ENCODE measurements at places on chromosomes 2 and 18.

- H3K4me1 ChIP-seq, result no peaks in the 10 kb centered on the region
- no peak for DNase-seq
- H3K4me3 ChIP-seq, result no peak overlapping the region
- H3K36me3 ChIP-seq, result no peaks in the 10 kb centered on the region
Observed at GRCh38 chr2:9998916-9999654, 44.3 kb upstream of the KLF11 start.

DNA sequence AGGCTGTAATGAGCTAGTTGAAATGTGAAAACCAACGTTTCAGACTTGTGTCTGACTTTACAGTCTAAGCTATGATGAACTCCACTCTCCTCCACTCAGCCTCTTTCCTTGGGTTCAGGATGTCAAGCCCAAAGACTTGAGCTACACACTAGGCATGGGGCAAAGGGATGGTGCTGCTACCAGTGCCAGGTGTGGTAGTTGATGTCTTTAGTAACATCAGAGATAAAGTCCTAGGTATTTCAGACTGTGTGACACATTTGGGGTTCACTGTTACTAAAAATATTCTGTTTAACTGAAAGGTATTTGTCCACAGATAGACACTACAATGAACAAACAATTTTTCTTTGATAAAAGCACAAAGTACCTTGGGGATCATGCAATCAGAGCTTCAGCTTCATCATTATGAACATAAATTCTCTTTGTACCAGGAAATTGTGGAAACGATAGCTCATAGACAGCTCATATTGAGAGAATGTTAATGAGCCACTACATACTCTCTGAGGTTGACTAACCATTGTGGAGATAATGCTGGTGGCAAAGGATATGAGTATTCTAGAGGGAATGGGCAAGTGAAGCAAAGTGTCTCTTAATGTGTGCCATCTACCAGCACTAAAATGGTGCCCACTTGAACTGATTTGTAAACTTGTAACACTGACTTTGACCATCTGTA is 253.7 kb upstream of the THUMPD2 start:
- no peak overlapping the region for H3K27ac ChIP-seq
- no peak overlapping the region for H3K4me3 ChIP-seq
- no peaks in the 10 kb centered on the region for H3K27me3 ChIP-seq

DNA sequence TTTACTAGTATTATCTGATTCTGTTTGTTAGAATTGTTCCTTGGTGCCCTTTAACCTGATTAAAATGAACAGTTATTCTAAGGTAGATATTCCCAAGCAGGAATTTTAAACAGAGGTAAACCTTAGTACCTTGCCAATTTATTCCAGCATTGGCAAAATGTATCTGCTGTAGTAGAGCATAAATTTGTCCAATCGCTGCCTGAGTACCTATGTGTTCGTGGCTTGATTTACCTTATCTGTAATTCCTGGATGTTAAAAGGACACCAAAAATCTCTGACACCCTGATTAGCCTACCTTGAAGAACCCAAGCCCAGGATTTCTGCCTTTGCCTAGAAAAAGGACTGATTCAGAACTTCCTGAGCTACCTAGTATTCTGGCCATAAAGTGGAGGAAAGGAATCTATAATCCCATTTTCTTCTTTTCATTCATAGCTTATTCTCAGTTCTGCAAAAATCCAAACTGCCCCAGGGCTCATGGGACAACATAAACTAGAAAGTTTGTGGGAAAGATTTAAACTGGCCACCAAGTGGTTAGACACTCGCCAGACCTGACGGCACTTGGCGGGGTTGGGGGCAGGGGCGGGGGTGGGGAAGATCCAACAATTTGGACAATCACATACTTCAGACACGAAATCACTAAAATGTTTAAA is 16.2 kb upstream of the ZCCHC2 start:
- no peaks in the 10 kb centered on the region for H3K4me1 ChIP-seq
- no peaks in the 10 kb centered on the region for H3K36me3 ChIP-seq
- no peaks in the 10 kb centered on the region for H3K27me3 ChIP-seq
- H3K4me3 ChIP-seq, result no peak overlapping the region

- no peaks in the 10 kb centered on the region for H3K36me3 ChIP-seq
- H3K4me3 ChIP-seq, result no peak overlapping the region
- peaks cover 4% of the 10 kb centered on the region for H3K27me3 ChIP-seq
- DNase-seq, result no peak
Observed at GRCh38 chr18:59263661-59264060, 9.6 kb downstream of the RAX start.

GRCh38 chr2:42812899-42813479 is 20.6 kb upstream of the HAAO start:
- no peaks in the 10 kb centered on the region for H3K27me3 ChIP-seq
- H3K27ac ChIP-seq, result no peak overlapping the region
- peaks cover 4% of the 10 kb centered on the region for H3K4me1 ChIP-seq
- no peak overlapping the region for H3K4me3 ChIP-seq

DNA sequence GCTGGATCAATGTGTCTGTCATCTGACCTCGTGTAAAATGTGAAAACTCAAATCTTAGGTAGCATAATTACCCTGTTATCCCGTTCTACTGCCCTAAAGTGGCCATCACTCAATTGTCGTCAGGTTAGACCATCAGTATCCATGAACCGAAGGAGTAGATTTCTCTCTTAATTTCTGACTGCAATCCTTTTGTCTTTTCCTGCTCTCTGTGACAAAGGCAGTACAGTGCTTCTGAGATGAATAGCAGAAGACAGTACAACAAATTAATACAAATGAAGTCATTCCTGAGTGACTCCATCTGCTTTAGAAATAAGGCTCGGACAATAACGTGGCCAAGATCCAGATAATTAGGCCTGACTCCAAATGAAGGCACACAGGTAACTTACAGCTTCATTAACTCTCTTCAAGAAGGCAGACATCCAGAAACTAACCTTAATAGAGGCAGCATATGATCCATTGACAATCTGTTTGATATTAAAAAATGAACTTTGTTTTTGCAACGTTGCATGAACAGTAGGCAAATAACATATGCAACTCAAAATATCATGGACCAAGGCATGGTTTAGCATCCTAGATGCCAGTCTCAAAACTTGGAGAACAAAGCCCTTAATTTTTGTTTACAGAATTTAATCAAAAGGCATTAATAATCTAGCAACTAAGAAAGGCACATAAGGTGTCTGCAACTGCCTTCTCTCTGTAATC is 96.7 kb upstream of the CDH20 start:
- H3K36me3 ChIP-seq, result no peaks in the 10 kb centered on the region
- no peak overlapping the region for H3K4me3 ChIP-seq
- no peaks in the 10 kb centered on the region for H3K4me1 ChIP-seq

GRCh38 chr2:199693861-199694260 is 157.1 kb downstream of the FTCDNL1 start:
- H3K27ac ChIP-seq, result no peak overlapping the region
- H3K4me3 ChIP-seq, result no peak overlapping the region
- no peaks in the 10 kb centered on the region for H3K4me1 ChIP-seq
- no peaks in the 10 kb centered on the region for H3K36me3 ChIP-seq
- no peaks in the 10 kb centered on the region for H3K27me3 ChIP-seq
